ENCODE measurements at places on chromosomes 16 and 17.

GRCh38 chr17:6959700-6960099 is 36.1 kb upstream of the ALOX12 start:
- no peak for DNase-seq

GRCh38 chr16:53770641-53771040 is 66.7 kb downstream of the FTO start:
- no peak for DNase-seq

DNA sequence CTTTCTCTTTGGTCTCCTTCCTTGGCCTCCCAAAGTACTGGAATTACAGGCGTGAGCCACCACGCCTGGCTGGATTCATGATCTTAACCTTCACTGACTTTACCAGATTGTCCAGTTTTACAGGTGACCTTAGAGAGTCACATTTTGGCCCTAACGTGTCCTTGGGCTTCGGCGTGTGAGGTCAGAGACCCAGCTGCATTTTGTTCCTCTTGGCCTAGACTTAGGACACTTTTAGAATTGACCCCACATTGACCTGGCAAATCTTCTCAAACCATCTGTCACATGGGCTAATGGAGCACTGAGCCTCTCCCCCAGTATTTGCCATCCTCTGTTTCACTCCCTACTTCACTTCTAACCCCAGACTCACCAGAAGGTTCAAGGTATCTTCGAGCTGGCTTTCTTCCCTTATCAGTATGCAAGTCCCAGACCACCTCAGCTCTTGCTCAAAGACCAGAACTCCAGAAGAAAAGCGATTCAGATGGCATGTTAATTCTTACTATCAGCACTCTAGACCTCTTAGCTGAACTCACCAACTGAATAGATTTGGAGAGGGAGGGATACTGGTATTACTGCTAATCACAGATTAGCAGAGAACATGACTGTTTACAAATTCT is 1.7 kb upstream of the CYTH1 start:
- DNase-seq = no peak

GRCh38 chr16:69143116-69143515 is 10.7 kb downstream of the UTP4 start:
- DNase-seq = no peak

- DNase-seq = no peak
These were observed 11.6 kb downstream of the STH start for GRCh38 chr17:46010597-46011186.

- no peak for DNase-seq
These were observed 457.7 kb downstream of the XYLT1 start for GRCh38 chr16:17013038-17013437.

DNA sequence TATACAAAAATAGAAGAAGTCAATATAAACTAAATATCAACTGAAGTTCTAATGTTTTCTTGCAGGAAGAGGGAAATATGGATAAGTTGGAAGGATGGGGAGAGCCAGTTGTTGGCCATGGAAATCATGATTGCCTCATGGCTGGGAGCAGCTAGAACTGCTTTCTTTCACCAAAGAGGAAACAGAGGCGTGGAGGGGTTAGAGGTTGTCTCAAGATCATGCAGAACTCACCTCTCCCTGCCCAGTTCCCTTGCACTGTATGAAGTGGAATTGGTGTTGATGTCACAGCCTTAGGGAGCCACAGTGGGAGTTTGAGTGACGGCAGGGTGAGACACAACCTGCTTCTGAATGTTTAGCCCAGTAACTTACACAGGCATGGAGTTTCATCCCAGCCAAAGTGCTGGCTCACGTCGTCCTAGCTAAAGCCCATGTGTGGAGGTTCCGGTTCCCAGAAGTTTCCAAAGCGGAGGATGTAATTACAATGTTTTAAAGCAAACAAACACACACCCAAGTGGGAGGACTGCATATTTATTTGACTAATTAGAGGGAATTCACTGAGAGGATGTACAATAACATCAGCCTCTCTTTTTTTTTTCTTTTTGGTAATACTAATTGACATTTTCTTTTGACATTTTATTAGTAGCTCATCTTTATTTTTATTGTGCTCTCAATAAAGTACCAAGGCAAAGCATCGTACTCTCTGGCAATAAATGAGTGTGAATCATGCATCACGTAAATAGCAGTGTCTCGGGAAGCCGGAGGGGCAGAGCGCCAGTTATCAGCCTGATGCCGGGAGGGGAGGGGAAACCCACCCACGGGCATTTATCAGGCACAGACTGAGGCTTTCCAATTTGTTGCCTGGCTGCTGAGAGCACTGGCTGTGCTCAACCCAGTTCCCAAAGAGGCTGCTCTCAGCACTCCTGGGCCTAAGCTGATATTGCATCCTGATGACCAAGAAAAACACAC is 118.7 kb upstream of the CDH5 start:
- peak; percentile 70 for DNase-seq

GRCh38 chr16:69100071-69100691 is 5.3 kb upstream of the HAS3 start:
- DNase-seq = no peak

- DNase-seq = no peak
These were observed 46.9 kb downstream of the METRNL start for GRCh38 chr17:83126275-83126811.

GRCh38 chr17:37138571-37139120 is 189.9 kb downstream of the AATF start:
- no peak for DNase-seq

- no peak for DNase-seq
These were observed 157.6 kb downstream of the RAB11FIP4 start for GRCh38 chr17:31549121-31549524.

DNA sequence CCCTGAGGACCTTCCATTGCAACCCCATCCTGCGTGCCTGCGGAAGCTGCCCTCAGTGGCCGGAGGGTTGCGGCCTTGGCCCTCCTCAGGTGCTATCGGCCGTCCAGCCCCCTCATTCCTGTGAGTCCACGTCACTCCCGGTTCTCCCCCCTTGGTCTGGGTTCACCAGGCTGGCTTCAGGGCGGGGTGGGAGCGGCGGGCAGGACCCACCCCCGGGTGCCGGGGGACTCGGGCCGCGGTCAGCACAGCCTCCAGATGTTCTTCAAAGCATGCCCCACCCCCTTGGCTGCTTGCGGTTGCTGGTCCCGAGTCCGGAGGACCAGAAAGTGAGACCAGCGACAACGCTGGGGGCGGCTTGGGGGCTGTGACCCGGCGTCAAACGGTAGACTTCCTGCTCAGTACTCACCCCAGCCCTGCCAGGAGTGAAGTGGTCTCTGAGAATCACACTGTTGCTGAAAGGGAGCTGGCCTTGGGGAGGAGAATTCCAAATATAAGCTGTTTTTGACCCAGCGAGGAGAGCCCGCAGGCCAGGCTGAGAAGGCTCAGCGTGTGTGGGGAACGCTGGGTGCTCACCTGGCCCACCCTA is 4.5 kb downstream of the ZNF469 start:
- DNase-seq = no peak

- DNase-seq = peak; percentile 51
These were observed 47.5 kb downstream of the HAPSTR1 start for GRCh38 chr16:9138731-9139501.

GRCh38 chr17:47987240-47987835 is 16.4 kb downstream of the CDK5RAP3 start:
- DNase-seq = peak; percentile 22

GRCh38 chr17:81096741-81097133 is 61.8 kb downstream of the BAIAP2 start:
- no peak for DNase-seq

- DNase-seq = no peak
These were observed 321.9 kb upstream of the ZFHX3 start for GRCh38 chr16:73369851-73370250.

DNA sequence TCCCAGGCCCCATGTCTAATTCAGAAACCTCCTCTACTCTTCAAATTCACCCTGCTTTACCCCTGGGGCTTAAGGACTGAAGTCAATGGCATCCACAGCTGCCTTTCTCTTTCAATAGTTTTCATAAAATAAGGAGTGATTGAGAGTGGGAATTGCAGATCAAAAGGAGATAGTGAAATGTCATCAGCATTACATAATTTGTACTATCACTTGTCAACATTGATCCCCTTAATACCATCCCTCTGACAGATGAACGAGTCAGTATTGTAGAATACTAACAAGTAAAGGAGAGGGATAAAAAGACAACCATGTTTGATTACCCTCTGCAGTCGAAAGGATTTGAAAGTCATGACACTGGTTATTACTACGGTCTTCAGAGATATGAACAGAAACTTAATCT is 212.4 kb downstream of the TMEM114 start:
- no peak for DNase-seq
